ENCODE measurements at places on chromosomes 6 and 20.

DNA sequence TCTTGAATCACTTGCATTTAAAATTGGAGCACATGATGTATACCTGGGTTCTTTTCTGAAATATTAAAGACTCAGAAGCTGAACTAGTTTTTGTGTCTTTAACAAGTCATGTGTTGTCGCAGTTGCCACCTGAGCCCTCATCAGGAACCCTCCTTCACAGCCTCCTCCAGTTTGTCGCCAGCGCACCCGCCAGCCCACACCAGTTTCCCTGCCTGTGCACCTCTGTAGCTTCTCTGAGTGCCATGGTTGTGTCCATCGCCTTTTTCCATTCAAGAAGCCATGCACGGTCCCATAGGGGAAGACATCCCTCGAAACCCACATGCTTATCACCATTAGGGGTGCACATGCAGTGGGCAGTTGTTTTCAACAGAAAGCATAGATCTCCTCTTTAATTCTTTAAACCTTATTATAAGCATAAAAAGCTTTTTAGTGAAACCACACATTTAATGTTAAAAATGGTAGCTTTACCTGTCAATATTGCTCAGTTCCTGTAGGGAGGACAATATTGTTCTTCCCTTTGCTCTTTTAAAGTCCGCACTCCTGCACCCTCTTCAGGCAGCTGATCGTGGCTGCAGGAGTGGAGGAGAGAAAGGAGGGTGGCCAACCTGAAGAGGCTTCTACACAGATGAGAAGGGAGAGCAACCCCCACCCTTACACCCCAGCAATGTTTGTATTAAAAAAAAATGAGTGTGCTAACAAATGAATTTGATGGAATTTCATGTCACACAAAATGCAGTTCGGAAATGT, 121.9 kb downstream of the CFAP61 start:
- no peak for DNase-seq

- DNase-seq = no peak
Measured at GRCh38 chr6:42394151-42394550, 57.6 kb downstream of the TRERF1 start.

GRCh38 chr20:62466072-62466760, 9.6 kb downstream of the GATA5 start:
- DNase-seq = no peak

DNA sequence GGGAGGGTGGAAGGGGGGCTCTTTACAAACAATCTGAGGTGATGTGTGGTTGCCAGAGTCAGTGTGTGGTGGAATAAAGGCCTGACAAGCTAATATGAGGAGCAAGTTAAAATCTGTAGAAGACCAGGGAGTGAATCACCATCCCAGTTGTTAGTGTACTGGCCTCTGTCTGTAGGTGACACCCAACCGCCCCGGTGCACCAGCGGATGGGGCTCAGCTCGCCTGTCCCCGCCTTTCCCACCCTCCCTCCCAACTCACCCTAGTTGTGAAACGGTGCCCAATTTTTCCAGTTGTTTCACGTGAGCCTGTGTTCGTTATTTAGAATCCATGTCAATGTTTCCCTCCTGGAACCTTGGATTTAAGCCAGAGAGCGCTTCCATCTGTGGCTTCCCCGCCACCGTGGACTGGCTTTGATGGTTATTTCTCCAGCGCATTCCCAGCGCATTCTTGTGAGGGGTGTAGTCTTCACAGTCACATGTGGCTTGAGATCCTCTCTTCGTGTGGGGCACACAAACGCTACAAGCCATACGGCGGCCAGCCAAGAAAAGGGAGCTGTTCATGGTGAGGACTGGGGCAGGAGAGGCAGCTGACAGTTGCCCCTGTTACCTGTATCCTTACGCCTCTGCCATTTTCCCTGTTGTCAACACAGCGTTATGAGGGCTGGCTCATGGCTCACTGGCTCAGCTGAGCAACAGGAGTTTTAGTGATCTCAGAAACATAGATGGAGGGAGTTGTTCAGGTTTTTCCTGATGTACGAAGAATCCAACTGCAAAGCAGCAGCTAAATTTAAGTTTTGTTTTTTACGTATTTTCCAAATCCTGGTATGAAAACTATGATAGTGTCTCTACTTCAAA, 137.6 kb downstream of the ZDHHC14 start:
- no peak for DNase-seq

All from NCI-H2081 (cell line).